ENCODE measurements at places on chromosomes 5 and 9.

- DNase-seq, result peak; percentile 20
These were observed 40.7 kb downstream of the SECISBP2 start for GRCh38 chr9:89358985-89359384.

DNA sequence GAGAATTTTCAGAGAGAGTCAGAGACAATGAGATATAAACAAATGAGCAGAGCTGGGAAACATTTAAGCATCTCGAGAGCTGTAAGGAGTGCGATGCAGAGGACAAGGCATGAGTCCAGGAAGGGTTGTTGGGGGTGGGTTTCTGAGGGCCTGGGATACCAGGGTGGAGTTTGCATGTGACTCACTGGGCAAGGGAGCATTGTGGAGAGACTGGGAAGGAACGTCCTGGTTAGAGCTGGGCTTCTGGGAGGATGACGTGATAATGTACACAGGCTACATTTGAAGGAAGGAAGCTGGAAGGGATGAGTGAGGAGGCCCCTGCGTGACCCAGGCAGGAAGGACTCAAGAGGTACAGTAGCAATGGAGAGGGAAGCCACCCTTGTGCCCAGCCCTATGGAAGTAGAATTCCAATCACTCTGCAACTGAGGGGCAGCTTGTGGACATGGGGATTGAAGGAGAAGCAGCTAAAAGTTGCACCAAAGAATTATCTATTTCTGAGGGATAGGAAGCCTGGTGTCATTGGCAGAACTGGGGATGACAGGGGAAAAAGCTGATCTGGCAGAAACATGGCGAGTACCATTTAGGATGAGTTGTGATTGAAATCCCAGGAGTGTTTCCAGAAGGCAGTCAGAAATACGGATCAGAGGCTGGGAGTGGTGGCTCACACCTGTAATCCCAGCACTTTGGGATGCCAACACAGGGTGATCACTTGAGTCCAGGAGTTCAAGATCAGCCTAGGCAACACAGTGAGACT is 59.3 kb upstream of the AFAP1L1 start:
- no peak for DNase-seq

DNA sequence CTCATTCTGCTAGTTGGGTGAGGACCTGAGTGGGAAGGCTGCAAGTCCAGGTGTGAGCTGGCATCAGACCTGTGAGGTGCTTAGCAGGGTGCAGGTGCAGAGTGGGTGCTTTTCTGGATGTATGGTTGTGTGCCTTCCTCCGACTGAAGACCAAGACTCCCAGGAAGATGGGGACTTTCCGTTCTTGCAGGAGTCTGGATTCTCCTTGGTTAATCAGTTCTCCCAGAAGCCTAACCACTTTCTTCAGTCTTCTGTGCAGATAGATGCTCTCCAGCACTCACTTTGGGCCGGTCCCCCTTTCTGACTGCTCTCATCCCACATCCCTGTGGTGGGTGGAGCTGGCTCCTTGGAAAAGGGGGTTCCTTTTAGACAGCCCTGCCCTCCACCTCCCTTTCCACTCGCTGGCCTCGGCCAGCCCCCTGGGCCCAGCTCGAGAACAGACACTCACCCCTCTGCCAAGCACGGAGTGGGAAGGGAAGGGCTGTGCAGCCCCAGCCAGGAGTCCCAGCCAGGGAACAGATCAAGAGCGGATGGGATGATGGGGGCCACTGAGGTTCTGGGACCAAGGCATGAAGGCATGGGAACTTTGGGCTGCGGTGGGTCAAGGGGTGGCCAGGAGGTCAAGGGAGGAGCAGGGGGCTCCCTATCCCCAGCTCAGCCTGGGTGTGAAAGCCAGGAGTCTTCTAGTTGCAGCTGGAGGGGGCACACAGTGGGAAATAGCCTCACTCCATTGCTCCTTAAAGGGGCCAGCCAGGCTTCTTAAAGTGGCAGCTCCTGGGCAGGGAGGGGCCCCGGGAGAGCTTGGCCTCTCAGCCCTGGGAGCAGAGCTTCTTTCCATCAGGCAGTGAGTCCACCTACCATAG is 62.4 kb downstream of the FGF18 start:
- DNase-seq, result no peak

DNA sequence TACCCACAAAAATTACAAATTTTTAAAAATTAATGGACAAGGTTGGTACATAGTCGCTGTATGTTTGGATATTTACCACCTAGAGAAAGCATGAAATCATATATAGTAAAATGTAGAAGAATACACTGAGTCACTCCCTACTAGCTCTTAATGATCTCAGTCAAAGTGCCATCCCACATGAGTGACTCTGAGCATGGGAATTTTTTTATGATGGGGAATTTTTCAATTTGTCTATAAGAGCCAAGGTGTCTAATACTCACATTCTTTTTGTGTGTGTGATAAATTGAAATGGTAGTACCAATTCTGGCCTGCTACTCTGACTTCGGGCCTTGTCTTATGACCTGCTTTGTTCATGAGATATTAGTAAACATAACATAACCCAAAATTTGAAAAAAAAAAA is 483.2 kb downstream of the CDH10 start:
- no peak for DNase-seq

GRCh38 chr5:131379723-131380122 is 115.9 kb downstream of the CDC42SE2 start:
- no peak for DNase-seq

DNA sequence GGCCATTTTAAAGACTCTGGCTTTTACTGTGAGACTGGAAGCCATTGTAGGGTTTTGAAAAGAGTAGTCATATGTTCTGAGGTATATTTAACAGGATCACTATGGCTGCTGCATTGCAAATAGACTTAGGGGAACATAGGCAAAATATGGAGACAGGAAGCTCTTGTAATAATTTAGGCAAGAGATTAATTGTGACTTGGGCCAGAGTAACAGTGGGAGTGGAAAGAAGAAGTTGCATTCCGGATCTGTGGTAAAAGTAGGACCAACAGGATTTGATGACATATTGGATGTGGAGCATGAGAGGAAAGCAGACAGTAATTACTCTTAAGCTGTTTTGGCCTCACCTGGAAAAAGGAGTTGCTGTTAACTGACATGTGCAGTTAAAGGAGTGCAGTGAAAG is 85.6 kb downstream of the SMIM15 start:
- DNase-seq, result no peak

DNA sequence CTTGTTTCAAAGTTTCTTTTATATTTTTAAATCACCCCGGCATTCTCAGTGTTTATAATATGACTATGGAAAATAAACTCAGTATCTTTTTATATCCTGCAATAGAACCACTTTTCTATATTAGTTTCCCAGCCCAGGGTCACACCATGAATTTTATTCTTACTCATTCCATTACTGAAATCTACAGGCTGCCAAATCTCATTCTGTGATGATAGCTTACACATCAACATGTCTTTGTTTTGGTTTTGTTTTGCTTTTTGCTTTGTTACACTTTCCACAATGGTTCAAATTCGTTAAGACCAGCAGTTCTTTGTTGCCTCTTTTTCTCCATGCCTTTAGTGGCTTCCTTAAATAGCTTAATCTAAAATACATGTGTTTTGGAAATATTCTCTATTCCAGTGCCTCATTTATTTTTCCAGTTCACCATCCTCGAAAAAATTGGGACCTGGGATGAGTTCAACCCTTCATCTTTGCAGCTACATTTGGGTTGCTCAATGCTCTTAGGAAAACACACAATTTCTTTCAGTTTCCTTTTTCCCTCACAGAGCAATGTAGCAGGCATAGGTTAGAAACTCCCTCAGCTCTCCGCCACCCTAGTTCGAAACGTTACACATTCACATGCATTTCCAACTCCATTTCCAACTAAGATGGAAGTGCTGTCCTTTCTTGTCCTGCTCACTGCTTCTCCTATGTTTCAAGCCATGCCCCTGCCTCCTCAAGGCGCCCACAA is 1146.3 kb downstream of the MAT2B start:
- no peak for DNase-seq

- no peak for DNase-seq
These were observed 6.0 kb downstream of the RAPGEF6 start for GRCh38 chr5:131628990-131629389.

Measured in D721Med (cell line).